Mesendoderm (in vitro differentiated cells): ENCODE measurements at places on chromosomes 7 and 10.
A peak's percentile ranks its signal among the peaks of the same experiment; 100 is the strongest.

- no peak for DNase-seq
These were observed 152.4 kb upstream of the CELF2 start for GRCh38 chr10:10865303-10865702.

- DNase-seq = no peak
These were observed 165.4 kb downstream of the SUGCT start for GRCh38 chr7:40300146-40300670.

- no peak for DNase-seq
These were observed 105.7 kb downstream of the HBP1 start for GRCh38 chr7:107274506-107274905.

DNA sequence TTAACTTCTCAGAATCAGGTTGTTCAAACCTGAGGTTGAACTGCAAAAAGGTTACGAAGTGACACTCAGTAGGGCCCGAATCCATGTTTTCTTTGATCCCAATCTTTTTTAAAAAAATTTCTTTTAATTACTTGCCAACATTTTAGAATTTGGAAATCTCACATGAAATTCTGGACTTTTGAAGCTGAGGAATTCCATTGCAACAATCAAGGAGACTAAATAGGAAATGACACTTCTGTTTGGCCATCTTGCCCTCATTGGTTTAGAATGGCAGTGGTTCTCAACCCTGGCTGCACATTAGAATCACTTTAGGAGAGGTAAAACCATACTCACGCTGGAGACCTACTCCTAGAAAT lies 471 bp upstream of the TOMM7 start:
- no peak for DNase-seq

GRCh38 chr7:137685433-137686164 lies 161.2 kb downstream of the DGKI start:
- DNase-seq = no peak

GRCh38 chr7:70060298-70061068 lies 462.2 kb downstream of the AUTS2 start:
- DNase-seq = peak; percentile 70

GRCh38 chr7:113283861-113284260 lies 165.5 kb upstream of the SMIM30 start:
- DNase-seq = peak; percentile 25

DNA sequence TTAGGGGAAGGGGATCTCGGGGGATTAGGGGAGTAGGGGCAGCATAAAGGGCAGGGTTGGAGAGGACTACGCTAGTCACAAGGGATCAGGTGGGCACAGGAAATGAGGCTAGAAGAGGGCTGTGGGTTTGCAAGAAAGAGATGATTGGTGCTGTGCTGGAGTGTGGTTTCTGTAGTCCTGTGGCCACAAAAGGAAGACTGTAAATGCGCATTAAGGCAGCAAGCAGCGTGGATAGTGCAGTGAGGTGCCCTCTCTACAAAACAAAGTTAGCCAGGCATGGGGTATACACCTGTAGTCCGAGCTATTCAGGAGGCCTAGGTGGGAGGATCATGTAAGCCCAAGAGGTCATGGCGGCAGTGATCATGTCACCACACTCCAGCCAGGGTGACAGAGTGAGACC lies 212.1 kb downstream of the MLLT10 start:
- no peak for DNase-seq

DNA sequence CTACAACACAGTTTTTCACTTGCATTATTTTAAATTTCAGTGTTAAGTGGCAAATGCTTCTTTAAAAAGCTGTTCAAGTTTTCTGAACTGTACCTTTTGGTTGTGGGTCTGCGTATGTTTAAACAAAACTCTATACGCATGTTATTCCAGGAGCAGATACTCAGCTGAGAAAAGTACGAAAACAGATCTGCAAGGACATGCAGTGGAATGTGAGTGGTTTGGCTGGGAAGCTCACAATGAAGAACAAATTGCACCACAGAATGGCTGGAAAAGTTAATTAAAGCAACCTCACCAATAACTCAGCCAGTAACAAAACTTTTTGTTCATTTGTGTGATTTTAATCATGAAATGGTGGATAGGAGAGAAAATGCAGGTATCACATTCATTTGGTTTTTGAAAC lies 17.6 kb downstream of the GLI3 start:
- DNase-seq = no peak

DNA sequence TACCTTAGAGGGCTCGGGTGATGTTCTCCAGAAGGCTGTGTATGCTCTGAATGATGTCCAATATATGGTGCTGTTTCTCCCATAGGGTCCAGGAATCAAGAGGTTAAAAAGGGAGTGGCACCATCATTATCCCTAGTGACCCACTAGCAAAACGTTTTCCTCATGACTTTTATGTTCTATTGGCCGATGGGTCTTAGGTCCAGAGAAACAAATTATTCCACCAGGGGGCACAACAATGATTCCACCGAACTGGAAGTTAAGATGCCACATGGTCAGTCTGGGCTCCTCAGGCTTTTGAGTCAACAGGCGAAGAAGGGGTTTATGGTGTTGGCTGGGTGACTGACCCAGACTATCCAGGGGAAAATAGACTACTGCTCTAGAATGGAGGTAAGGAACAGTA lies 256.1 kb downstream of the COBL start:
- peak; percentile 50 for DNase-seq

DNA sequence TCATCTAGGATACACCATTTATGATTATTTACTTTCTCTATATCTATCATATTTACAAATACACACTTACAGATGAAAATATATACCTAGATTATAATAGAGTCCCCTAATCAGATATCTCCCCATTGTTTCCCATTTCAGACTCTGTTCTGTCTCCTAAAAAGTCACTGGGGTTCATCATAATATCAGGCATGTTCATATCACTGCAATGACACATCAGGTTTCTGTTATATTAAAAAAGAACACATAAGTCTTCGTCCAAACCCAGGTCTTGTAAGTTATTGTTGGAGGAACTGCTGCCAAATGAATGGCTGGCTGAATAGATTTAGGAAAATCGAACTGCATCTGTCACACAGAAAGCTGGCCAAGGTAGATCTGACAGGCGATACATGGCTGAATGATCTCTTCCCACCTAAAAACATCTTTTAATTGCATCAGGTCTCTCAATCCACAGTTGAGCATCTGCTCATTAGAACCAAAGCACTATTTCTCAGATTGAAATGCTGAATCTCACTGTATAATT lies 178.7 kb downstream of the CACNA2D1 start:
- DNase-seq = no peak

DNA sequence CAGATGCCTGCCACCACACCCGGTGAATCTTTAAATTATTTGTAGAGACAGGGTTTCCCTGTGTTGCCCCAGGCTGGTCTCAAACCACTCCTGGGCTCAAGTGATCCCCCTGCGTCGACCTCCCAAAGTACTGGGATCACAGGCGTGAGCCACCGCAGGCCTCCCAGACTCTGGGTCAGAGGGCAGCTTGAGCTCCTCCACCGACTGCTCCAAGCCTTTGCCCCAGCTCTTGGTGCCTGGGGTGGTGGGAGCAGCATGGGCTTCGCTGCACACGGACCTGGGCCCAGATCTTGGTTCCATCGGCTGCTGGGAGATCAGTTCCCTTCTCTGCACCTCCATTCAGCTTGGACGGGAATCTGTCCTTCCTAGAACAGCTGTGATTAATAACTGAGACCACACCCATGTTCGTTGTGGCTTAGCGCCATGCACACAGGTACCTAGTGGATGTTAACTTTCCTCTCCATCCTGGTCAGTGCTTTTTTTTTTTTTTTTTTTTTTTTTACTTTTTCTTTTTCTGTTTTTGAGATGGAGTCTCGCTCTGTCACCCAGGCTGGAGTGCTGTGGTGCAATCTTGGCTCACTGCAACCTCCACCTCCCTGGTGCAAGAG lies 125.3 kb downstream of the CUX1 start:
- DNase-seq = no peak

DNA sequence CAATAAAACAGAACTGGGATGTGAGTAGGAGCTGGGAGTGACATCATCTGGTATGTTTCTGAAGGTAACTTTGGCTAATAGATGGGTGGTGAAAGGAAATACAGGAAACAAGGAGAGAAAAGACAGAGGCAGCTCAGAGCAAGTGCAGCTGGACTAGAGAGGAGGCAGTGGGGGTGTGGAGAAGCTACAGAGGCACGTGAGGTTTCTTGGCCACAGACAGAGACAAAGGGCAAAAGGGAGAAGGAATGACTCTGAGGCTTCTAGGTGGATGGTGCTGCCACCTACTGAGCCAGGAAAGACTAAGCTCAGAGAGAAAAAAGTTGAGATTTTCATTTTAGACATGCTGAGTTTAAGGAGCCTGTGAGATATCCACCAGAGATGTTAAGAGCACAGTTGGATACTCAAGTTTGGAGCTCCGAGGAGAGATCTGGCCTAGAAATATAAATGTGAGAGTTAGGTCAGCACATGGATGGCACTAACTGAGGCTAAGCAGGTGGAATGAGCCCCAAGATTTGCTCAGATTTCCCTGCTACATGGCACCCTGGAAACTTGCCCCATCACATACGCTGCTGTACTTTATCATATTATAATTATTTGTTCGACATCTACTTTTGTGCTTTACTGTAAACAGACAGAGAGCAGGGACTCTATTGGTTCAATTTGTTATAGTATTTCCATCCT lies 293.0 kb upstream of the IMMP2L start:
- DNase-seq = peak; percentile 89

DNA sequence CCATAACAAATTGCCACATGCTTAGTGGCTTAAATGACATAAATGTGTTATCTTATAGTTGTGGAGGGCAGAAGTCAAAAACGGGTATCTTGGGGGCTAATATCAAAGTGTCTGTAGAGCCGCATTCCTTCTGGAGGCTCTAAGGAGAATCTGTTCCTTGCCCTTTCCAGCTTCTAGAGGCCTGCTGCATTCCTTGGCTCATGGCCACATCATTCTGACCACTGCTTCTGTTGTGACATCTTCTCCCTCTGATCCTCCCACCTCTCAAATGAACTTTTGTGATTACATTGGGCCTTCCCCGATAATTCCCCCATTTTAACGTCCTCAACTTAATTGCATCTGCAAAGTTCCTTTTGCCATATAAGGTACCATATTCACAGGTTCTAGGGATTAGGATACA lies 76.1 kb downstream of the CYP26A1 start:
- DNase-seq = no peak

GRCh38 chr10:12946372-12946771 lies 55.1 kb downstream of the CCDC3 start:
- DNase-seq = no peak

GRCh38 chr7:74206589-74207120 lies 3.2 kb upstream of the LAT2 start:
- peak; percentile 82 for DNase-seq

- peak; percentile 72 for DNase-seq
These were observed 49.8 kb downstream of the SPOCK2 start for GRCh38 chr10:72038458-72039001.
